ENCODE measurements at places on chromosomes 16 and 17. TPM values are rescaled to one million over a fixed set of nuclear protein-coding genes. Genes with fewer than 3 reads are reported as not detected.

GRCh38 chr17:58086953-58087352 is 3.7 kb downstream of the DYNLL2 start:
- DNase-seq: no peak

GRCh38 chr17:44279666-44280391 is 11.9 kb upstream of the SLC4A1 start:
- peak; percentile 64 for DNase-seq

- no peak for DNase-seq
Measured at GRCh38 chr16:4882633-4883285, 35.5 kb downstream of the UBN1 start.

- no peak for DNase-seq
Measured at GRCh38 chr16:27759301-27759871, 209.4 kb downstream of the KATNIP start.

DNA sequence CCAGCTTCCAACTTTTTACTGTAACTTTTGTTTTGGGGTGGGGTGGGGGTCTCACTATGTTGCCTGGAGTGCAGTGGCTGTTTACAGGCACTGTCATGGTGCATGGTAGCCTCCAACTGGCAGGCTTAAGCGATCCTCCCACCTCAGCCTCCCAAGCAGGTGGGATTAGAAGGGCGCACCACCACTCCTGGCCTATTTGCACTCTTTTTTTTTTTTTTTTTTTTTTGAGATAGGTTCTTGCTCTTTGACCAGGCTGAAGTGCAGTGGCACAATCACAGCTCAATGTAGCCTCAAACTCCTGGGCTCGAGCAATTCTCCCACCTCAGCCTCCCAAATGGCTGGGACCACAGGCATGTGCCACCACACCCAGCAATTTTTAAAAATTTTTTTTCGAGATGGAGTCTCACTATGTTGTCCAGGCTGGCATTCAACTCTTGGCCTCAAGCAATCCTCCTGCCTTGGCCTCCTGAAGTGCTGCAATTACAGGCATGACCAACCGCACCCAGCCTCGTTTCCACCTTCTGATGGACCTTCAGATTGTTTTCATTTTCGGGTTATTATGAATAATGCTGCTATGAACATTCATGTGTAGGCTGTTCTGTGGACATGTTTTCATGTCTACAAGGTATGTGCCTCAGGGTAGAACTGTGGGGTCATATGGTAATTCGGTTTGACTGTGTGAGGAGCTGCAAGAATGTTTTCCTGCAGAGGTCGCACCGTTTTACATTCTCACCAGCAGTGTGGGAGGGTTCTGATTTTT is 10.9 kb downstream of the TRAP1 start:
- DNase-seq: no peak

DNA sequence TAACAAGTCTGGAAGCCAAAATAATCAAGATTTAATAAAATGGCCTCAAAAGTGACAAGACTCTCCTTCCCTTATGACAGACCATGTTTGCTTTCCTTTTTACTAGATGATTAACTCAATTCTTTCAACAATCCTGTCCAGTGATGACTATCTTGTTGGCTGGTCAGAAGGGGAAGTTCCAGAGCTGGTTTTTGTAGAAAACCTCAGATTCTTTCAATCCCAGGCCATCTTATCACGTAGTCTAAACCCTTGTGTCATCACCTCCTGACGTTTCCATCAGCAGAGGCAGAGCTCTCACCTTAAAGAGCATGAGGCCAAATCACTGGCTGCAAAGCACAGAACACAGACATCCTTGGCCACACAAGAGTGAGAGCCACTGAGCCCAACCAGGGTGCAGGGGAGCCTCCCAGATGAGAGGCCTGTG is 125.3 kb downstream of the ANKRD11 start:
- no peak for DNase-seq

GRCh38 chr16:637081-638018 is 1.2 kb upstream of the METTL26 start:
- DNase-seq: peak; percentile 48

DNA sequence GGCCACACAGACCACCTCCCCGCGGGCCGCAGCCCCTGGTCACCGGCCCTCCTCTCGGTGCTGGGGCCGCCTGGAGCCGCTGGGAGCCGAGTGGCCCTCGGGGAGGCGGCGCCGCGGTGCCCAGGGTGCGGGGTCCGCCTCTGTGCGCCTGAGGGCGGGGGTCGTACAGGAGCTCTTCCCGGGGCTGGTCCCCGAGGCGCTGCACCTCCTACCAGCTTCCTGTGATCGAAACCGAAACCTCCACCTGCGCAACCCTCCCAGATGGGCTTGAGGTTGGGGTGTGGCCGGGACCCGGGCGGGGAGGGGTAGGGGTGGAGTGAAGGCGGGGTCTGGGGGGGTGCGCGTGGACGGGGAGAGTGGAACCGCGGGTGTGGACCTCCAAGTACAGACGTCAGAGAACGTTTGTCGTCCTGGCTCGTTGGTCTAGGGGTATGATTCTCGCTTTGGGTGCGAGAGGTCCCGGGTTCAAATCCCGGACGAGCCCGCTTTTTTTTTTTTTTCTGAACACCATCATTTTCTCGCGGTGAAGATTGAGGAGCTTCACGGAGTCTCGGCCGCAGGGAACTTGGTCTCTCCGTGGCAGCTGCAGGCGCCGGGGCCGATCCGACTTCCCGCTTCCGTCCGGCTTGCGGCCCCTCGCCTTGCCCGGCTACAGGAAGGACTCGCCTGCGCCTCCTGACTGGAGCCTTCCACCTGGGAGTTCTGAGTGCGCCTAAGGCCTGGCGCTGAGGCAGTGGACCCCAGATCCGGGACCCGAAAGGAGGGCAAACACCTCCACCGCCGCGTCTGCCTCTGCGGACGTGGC is 23.9 kb downstream of the ZNF213 start:
- peak; percentile 72 for DNase-seq

DNA sequence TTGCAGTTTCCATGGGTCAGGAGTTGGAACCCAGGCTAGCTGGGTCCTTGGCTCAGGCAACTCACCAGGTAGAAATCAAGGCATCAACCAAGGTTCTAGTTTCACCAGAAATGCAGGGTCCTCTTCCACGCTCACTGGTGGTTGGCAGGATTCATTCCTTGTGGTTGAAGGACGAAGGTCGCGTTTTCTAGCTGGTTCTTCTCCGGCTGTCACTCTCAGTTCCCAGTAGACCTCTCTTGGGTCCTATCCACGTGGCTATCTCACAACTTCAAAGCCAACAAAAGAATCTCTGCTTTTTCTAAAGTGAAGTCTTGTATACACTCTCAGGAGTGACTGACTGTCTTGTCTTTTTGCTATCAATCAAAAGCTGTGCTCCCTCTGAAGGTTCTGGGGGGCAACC is 146.3 kb upstream of the NOL11 start:
- DNase-seq: no peak

DNA sequence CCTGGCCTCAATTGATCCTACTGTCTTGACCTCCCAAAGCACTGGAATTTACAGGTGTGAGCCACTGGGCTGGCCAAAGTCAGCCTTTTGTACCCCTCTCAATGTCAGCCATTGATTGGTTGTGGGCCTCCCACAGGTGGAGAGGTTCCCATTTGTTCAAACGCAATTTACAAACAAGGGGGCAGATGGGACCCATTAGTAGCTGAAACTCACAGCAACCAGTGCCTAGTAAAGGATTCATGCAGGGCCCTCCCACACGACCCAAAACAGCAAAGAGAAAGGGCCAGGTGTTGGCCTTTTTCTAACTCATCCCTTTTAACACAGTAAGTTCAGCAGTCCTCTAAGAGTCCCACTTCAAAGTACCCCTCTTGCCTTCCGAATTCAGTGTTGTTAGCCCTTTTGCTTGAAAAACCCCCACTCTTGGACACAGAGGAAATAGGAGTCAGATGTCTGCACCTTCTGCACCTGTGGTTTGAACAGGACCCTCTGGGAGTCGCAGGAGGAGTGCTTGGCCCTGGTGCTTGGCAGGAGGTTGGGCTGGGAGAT is 89.2 kb downstream of the PITPNC1 start:
- no peak for DNase-seq

DNA sequence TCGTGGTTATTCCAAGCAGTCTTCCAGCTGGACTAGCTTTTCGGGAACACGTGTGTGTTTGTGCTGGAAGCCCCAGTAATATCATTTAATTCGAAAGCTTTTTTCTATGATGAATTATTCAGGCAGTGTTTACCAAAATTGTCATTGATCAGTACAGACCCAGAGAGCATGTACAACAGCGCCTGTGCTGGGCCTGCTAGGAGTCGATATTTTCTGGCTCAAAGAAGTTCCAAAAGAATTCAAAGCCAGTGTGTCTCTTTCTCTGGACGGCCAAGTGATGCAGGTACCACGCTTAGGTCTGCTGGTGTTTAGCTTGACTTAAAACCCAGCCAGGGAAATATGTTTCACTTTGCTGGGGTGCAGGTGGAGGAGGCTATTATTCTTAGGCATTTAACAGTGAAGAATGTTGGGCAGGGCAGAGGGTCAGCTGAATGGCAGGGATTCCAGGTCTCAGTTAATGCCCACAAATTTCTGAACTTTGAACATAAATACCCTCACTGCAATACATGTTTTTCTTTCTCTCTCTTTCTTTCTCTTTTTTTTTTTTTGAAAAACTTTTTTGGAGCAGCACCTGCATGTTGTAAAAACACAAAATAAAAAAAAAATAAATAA is 401.3 kb downstream of the WWOX start:
- DNase-seq: no peak

GRCh38 chr16:69133373-69133954 is 1.0 kb downstream of the UTP4 start:
- DNase-seq: no peak

DNA sequence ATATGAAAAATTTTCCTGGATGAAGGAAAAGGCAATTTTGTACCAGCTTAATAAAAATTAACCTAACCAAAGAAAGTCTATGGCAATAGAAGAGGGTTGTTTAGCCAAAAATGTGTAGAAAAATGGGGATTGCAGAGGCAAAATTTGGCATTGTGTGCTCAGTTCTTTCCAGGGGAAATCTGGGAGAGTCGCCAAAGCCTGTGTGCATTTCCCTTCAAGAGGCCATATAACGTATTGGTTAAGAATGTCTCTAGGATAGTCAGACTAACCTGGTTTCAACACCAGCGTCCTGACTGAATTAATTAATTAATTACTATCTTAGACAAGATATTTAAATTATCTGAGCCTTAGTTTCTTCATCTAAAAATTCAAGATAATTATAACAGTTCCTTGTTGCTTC is 44.8 kb upstream of the HLF start:
- DNase-seq: no peak

GRCh38 chr16:88591577-88592021 is 21.4 kb downstream of the ZC3H18 start:
- peak; percentile 42 for DNase-seq

- DNase-seq: peak; percentile 47
Measured at GRCh38 chr17:17515934-17516930, 20.0 kb upstream of the RASD1 start.

DNA sequence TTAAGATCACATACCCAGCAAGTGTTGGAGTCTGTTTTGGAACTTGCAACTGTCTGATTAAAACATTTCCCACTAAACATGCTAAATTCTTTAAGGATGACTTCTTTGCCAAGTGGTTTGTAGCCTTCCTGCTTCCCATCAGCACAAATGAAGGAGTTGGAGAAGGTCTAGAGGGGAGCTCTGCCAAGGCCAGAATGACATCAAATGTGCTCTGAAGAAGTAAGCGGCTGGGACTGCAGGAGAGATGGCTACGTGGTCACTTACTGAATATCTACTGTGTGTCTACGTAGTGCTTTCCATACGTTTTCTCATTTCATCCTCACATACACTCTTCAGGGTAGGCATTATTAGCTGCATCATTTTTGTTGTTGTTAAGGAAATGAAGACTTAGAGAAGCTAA is 135.7 kb upstream of the NLRP1 start:
- no peak for DNase-seq

- DNase-seq: no peak
Measured at GRCh38 chr16:90055371-90055770, 21.8 kb downstream of the PRDM7 start.

DNA sequence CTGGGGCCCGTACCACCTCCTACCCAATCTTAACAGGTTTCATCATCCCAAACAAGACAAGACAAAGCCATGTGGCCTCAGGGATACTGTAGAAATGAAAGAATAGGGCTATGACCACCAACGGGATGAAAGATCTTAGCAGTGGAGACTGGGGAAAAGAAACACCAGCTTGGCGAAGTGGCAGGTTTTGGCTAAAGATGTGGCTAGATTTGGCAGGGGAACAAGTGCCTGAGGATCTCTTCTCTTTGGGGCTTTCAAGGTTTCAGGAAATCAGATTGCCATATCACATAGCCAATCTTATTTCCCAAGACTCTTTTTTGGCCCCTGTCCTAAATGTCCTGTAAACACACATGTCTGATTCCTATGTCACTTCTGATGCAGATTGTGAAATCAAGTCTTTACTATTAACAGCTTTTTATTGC is 6.9 kb downstream of the KRT24 start:
- DNase-seq: no peak

GRCh38 chr16:75304521-75305363 is 53.3 kb upstream of the BCAR1 start:
- peak; percentile 40 for DNase-seq

Gene NHLRC4
- 0.48 TPM for total RNA-seq

Gene STH
- not detected for total RNA-seq

Gene ASB16
- not detected for total RNA-seq

Gene VMO1
- not detected for total RNA-seq

Gene EPX
- not detected for total RNA-seq

Gene FOXN1
- not detected for total RNA-seq

Gene WNK4
- not detected for total RNA-seq

Gene FAM117A
- total RNA-seq: 20.2 TPM

Gene CD19
- total RNA-seq: 4.8 TPM

Gene OSBPL7
- total RNA-seq: 3.4 TPM

Gene LLGL2
- total RNA-seq: 14.7 TPM

Gene CCL4
- 22.1 TPM for total RNA-seq

Gene KREMEN2
- total RNA-seq: 0.48 TPM

All from umbilical cord (tissue), 2 donors.